ENCODE measurements at places on chromosomes 12 and 14. TPM values are rescaled to one million over a fixed set of nuclear protein-coding genes. Genes with fewer than 3 reads are reported as not detected.
A peak's percentile ranks its signal among the peaks of the same experiment; 100 is the strongest.

DNA sequence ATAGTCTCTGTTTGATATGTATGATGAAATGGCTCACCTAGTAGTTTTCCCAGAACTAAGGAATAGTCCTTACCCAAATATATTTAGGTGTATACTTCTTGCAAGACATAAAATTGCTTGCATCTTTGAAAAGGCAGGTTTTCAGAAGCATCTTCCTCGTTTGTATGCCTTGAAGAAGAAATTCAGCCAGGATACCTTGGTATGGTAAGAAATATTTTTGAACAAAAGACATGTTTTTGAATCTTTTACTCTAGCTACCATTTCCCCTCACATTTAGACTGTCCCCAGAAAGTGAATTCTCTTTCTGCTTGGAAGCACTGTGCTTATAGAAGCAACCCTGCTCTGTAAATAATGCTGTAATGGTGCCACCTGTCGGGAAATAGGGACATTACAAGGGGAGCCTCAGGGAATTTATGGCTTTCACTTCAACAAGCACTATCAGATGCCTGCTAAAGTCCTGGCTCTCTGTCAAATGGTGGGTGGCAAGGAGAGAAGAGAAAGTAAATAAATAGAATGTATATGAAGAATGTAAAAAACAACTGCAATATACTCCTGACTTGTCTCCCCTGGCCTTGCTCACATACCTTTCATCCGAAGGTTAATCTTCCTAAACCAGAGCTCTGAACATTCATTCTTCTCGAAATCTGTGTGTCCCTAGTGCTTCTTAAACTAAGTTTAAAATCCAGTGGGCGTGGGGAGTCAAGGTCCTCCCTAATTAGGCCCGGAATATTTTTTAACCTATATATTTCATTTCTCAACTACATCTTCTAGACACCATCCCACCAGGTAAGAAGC is 6.1 kb downstream of the CCDC184 start:
- H3K4me1 ChIP-seq = peaks cover 7% of the 10 kb centered on the region
- no peak overlapping the region for H3K4me3 ChIP-seq
- H3K27me3 ChIP-seq = peaks cover 8% of the 10 kb centered on the region

GRCh38 chr12:94245631-94246383 is 97.4 kb downstream of the PLXNC1 start:
- H3K27me3 ChIP-seq = no peaks in the 10 kb centered on the region
- H3K4me3 ChIP-seq = no peak overlapping the region
- DNase-seq = no peak

KLRC1 gene
- total RNA-seq = not detected

ZBTB42 gene
- total RNA-seq = 4.7 TPM

PLEKHD1 gene
- total RNA-seq = not detected

ANKRD33 gene
- total RNA-seq = not detected

- H3K4me3 ChIP-seq = peak overlapping the region; percentile 95
- H3K36me3 ChIP-seq = peaks cover 45% of the 10 kb centered on the region
- no peaks in the 10 kb centered on the region for H3K27me3 ChIP-seq
- DNase-seq = no peak
- peak overlapping the region; percentile 90 for H3K27ac ChIP-seq
These were observed 768 bp downstream of the OXA1L start for GRCh38 chr14:22767323-22767589.

C12orf54 gene
- total RNA-seq = not detected

GRCh38 chr14:38419579-38419978 is 163.7 kb upstream of the CLEC14A start:
- no peaks in the 10 kb centered on the region for H3K36me3 ChIP-seq
- H3K4me3 ChIP-seq = no peak overlapping the region
- no peaks in the 10 kb centered on the region for H3K4me1 ChIP-seq
- H3K27me3 ChIP-seq = no peaks in the 10 kb centered on the region
- no peak for DNase-seq
- no peak overlapping the region for H3K27ac ChIP-seq

GALC gene
- 12.9 TPM for total RNA-seq

NEUROD4 gene
- total RNA-seq = not detected

ASIC1 gene
- 0.45 TPM for total RNA-seq

GRCh38 chr14:29906256-29906870 is 21.3 kb downstream of the PRKD1 start:
- DNase-seq = peak; percentile 37
- no peaks in the 10 kb centered on the region for H3K27me3 ChIP-seq
- no peak overlapping the region for H3K4me3 ChIP-seq

PPP1R3E gene
- 9.6 TPM for total RNA-seq

CCDC196 gene
- total RNA-seq = not detected

PFDN5 gene
- total RNA-seq = 623 TPM

GRCh38 chr14:66965831-66966230 is 223.4 kb upstream of the GARIN2 start:
- H3K4me1 ChIP-seq = no peaks in the 10 kb centered on the region
- H3K4me3 ChIP-seq = no peak overlapping the region
- DNase-seq = no peak
- H3K27ac ChIP-seq = no peak overlapping the region
- no peaks in the 10 kb centered on the region for H3K27me3 ChIP-seq

RNASE3 gene
- total RNA-seq = 1.4 TPM

GRCh38 chr12:77814386-77814785 is 16.3 kb upstream of the NAV3 start:
- H3K27me3 ChIP-seq = no peaks in the 10 kb centered on the region
- no peak overlapping the region for H3K4me3 ChIP-seq
- peaks cover 15% of the 10 kb centered on the region for H3K4me1 ChIP-seq
- no peak for DNase-seq

- H3K36me3 ChIP-seq = no peaks in the 10 kb centered on the region
- DNase-seq = no peak
- peaks cover 13% of the 10 kb centered on the region for H3K4me1 ChIP-seq
- H3K27ac ChIP-seq = peak overlapping the region; percentile 27
These were observed 139.2 kb downstream of the TGFB3 start for GRCh38 chr14:75842551-75842950.

- no peak for DNase-seq
- H3K27me3 ChIP-seq = no peaks in the 10 kb centered on the region
- H3K4me3 ChIP-seq = no peak overlapping the region
- H3K27ac ChIP-seq = peak overlapping the region; percentile 36
These were observed 23.2 kb downstream of the ITPR2 start for GRCh38 chr12:26809611-26810285.

GRCh38 chr14:28719130-28719529 is 47.5 kb upstream of the FOXG1 start:
- H3K4me1 ChIP-seq = no peaks in the 10 kb centered on the region
- DNase-seq = no peak
- no peak overlapping the region for H3K27ac ChIP-seq
- H3K36me3 ChIP-seq = no peaks in the 10 kb centered on the region
- no peak overlapping the region for H3K4me3 ChIP-seq

TAS2R31 gene
- 7.7 TPM for total RNA-seq

DNA sequence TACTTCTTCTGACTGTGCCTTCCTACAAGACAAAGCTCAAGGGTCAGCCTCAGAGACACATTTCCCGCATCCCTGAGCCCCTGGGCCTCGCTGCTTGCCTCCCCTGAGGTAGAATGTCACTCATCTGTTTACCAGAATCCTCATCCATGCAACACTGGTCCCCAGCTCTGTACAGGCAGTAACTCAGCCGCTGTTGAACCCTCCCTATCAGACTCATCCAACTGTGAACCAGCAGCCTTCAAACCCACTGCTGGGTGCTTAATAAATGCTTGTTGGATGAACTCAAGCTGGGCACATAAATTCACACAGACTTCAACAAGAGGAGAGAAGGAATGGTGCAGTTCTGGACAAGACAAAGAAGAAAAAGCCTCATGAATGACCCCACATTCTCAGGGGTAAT is 6.1 kb downstream of the NT5DC3 start:
- no peak overlapping the region for H3K4me3 ChIP-seq
- no peaks in the 10 kb centered on the region for H3K27me3 ChIP-seq
- H3K27ac ChIP-seq = no peak overlapping the region
- no peak for DNase-seq
- H3K36me3 ChIP-seq = no peaks in the 10 kb centered on the region

- no peak overlapping the region for H3K27ac ChIP-seq
- peak; percentile 38 for DNase-seq
- no peaks in the 10 kb centered on the region for H3K36me3 ChIP-seq
- no peak overlapping the region for H3K4me3 ChIP-seq
- no peaks in the 10 kb centered on the region for H3K4me1 ChIP-seq
These were observed 158.2 kb upstream of the NTF3 start for GRCh38 chr12:5273709-5274108.

GRCh38 chr14:69712599-69713088 is 54.3 kb upstream of the SRSF5 start:
- H3K4me3 ChIP-seq = peak overlapping the region; percentile 10
- peak overlapping the region; percentile 79 for H3K27ac ChIP-seq
- H3K36me3 ChIP-seq = peaks cover 30% of the 10 kb centered on the region
- H3K27me3 ChIP-seq = no peaks in the 10 kb centered on the region

LALBA gene
- total RNA-seq = not detected

DNA sequence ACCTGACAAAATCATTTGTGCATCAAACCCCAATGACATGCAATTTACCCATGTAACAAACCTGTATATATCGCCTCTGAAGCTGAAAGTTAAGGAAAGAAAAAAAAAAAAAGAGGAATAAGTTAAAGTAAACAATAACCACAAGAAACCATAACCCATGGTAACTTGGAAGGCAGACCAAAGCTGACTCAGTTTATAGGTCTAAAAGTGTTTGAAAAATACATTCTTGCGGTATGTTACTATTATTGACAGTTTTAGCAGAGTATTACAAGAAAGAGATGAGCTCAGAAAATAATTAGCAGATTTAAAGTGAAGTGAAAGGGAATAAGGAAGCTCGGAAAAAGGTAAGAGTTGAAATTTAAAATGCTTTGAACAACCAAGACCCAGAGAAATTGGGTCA is 34.4 kb upstream of the MGAT4C start:
- DNase-seq = no peak
- no peaks in the 10 kb centered on the region for H3K27me3 ChIP-seq
- no peaks in the 10 kb centered on the region for H3K4me1 ChIP-seq
- no peak overlapping the region for H3K27ac ChIP-seq
- no peaks in the 10 kb centered on the region for H3K36me3 ChIP-seq

DNA sequence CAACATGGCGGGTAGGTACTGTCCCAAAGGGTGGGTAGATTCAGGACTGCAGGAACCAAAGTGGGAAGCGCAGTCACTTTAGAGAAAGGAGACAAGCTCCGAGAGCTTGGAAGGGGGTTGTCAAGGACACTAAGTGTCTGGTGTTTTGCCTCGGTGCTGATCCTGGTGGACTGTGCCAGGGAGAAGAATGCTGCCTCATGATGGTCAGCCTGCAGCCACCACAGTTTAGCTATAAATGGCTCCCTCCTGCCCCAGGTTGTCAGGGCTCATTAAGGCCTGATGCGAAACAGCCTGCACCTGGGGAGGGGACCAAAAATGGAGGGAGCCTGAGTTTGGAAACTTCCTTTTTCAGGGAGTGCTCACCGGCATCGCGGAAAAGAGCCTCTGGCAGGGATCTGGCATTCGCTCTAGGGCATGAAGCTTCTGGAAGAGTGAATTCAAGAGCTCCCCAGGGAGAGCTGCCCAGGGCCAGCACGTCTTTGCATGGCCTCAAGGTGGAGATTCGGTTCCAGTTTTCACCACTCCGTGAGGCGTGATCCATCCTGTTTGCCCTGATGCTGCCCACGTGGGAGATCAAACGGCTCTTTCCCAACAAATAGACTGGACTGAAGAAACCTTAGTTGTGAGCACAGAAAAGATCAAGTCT is 164.0 kb downstream of the FOXN3 start:
- no peak for DNase-seq
- peaks cover 11% of the 10 kb centered on the region for H3K36me3 ChIP-seq

DIO3 gene
- 0.29 TPM for total RNA-seq

DNA sequence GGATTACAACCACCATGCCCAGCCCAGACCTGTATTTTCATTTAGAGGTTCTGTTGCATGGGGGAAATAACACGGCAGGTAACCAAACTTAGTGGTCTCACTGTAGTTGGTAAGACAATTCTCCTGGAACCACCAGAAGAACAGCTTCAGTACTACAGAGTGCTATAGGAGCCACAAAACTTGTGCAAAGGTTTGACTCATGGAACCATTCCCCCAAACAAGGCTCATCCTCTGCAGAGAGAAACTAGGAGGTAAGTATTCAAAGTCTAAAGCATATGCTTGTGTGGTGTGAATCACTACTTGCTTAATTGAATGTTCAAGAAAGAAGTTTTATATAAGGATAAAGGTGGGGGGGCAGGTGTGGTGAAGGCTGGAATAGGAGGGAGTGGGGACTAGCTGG is 58.7 kb downstream of the GNS start:
- H3K27me3 ChIP-seq = no peaks in the 10 kb centered on the region
- no peak for DNase-seq
- H3K36me3 ChIP-seq = peaks cover 11% of the 10 kb centered on the region
- peaks cover 34% of the 10 kb centered on the region for H3K4me1 ChIP-seq

- H3K4me3 ChIP-seq = no peak overlapping the region
- H3K4me1 ChIP-seq = no peaks in the 10 kb centered on the region
- H3K36me3 ChIP-seq = no peaks in the 10 kb centered on the region
- no peak for DNase-seq
- H3K27me3 ChIP-seq = peaks cover 55% of the 10 kb centered on the region
These were observed 13.3 kb upstream of the DTX1 start for GRCh38 chr12:113043240-113043639.

MED13L gene
- total RNA-seq = 89.3 TPM

DNA sequence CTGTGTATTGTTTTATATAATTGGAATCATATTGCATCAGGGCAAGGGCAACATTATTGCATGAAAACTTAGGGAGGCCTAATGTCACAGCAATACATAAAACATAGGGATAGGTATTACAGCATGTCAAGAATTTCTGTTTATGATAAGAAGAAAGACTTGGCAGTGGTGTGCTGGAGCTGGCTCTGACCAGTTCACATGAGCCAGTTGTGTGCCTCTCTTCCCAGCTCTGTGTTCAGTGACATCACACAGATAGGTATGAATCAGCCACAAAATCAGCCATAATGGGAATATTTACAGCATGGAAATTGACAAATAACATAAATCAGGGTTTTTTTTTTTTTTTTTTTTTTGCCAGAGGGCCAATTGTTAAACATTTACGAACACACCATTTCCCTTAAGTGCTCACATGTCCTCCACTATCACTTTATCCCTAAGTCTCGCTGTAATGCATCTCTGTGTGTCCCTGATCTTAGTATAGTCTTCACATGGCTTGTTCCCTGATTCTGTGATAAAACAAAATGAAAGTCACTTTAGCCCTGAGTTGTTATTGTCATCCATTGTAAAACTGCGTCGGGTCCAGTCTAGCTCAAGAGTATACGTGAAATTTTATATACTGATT is 31.9 kb upstream of the ACSM4 start:
- H3K4me1 ChIP-seq = no peaks in the 10 kb centered on the region
- H3K36me3 ChIP-seq = no peaks in the 10 kb centered on the region
- no peak overlapping the region for H3K27ac ChIP-seq
- H3K4me3 ChIP-seq = no peak overlapping the region
- no peaks in the 10 kb centered on the region for H3K27me3 ChIP-seq
- no peak for DNase-seq

DNA sequence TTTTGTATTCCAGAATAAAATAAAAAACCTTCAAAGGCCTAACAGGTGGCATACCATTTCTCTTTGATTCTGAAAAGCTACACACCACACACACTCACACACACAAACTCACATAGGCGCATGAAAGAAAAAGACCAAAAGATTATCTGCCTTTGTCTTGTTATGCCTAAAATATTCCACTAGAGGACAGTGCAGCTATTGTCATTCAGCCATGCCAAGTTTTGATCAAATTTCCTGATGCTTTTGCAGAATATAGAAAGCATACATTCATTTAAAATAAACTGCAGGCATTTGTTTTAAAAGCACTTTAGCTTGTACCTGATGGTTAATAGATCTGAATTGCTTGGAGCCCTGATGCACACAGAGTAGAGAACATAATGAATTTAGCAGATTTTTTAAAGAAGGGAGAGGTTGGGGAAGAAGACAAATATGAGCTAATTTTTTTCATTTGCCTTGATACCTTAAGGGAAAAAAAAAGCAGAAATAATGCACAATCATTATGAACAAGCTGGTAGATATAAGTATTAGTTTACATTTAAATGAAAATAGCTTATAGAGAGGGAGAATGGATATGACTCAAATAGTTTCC is 1766.9 kb upstream of the SEL1L start:
- H3K36me3 ChIP-seq = no peaks in the 10 kb centered on the region
- peak; percentile 70 for DNase-seq
- H3K27me3 ChIP-seq = no peaks in the 10 kb centered on the region

ZNF705A gene
- total RNA-seq = not detected
